B cell (primary cell): ENCODE measurements at places on chromosomes 7 and 10. TPM values are rescaled to one million over a fixed set of nuclear protein-coding genes. Genes with fewer than 3 reads are reported as not detected.

DNA sequence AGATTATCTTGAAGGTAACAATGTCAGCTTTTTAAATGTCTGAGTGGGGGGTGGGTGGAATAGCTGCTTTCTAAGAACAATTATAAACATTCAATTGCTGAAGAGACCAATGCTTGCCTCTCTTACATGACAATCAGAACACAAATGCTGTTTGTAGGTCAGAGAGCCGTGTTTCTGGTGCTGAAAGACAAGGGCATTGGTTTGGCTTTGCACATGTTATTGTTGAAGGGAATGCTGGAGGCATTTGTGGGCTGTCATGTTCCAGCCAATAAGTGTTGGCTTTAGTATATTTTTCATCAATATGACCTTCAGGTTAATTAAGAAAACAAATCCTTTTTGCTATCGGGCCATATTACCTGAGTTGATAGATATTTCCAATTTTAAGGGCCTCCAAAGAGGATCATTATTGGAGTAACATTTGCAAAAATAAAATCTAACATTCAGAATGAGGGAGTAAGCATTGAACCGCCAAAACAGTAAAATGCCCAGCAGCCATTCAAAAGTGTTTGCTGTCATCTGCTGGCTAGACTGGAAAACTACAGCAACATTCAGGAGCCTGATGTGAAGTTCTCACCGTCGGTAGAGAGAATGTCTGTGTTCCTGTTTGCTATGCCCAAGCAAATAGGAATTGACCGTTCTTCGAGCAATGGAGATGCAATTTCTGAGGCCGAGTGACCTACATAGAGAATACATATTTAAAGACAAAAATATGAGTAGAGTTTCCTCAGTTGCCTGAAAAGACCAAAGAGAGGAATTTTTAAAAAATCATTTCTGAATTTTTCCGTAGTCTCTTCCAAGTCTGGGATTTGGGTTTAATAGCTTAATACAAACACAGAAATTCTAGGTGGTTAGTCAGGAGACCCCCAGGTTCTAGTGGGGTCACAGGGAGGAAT, 118.9 kb downstream of the APBB1IP start:
- H3K27me3 ChIP-seq, result no peaks in the 10 kb centered on the region
- H3K4me1 ChIP-seq, result no peaks in the 10 kb centered on the region
- peaks cover 84% of the 10 kb centered on the region for H3K36me3 ChIP-seq
- DNase-seq, result peak; percentile 55

GRCh38 chr7:150715738-150716137, 675 bp upstream of the GIMAP1 start:
- DNase-seq, result no peak
- H3K36me3 ChIP-seq, result peaks cover 5% of the 10 kb centered on the region
- H3K27ac ChIP-seq, result peak overlapping the region; percentile 71
- H3K4me1 ChIP-seq, result peaks cover 18% of the 10 kb centered on the region

GRCh38 chr10:47094636-47095035, 183.4 kb downstream of the PTPN20 start:
- no peak for DNase-seq
- H3K27me3 ChIP-seq, result no peaks in the 10 kb centered on the region
- H3K4me1 ChIP-seq, result no peaks in the 10 kb centered on the region
- H3K27ac ChIP-seq, result no peak overlapping the region
- H3K4me3 ChIP-seq, result no peak overlapping the region

DNA sequence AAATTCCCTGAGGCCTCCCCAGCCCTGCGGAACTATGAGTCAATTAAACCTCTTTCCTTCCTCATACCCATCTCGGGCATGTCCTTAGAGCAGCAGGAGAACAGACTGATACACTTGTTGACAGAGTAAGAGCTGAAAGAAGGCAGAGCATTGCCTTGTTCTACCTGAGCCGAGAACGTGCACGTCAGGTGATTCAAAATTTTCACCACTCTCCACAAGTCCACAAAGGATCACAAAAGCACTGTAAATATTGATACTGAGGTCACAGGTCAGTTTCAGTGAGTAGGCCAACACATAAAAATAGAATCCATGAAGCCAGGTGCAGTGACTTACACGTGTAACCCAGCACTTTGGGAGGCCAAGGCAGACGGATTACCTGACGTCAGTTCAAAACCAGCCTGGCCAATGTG, 27.8 kb downstream of the DCLRE1C start:
- peak; percentile 12 for DNase-seq
- H3K4me3 ChIP-seq, result no peak overlapping the region
- H3K36me3 ChIP-seq, result peaks cover 19% of the 10 kb centered on the region

GRCh38 chr10:124911124-124912067, 30.5 kb upstream of the ZRANB1 start:
- peaks cover 2% of the 10 kb centered on the region for H3K27me3 ChIP-seq
- H3K36me3 ChIP-seq, result no peaks in the 10 kb centered on the region
- H3K27ac ChIP-seq, result no peak overlapping the region
- H3K4me3 ChIP-seq, result no peak overlapping the region
- peaks cover 5% of the 10 kb centered on the region for H3K4me1 ChIP-seq

DNA sequence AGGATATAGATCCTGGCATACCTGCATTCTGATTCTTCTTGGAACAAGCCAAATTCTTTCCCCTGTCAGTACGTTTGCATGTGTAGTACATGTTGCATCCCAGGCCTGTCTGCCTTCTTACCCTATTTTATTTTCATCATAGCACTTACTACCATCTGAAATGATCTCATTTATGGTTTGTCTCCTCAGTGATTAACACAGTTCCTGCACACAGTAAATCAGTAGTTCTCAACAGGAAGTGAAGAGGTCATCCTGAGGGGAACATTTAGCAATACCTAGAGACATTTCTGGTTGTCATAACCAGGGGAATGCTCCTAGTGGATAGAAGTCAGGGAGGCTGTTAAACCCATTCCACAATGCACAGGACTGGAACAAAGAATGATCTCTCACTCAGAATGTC, 38.2 kb upstream of the SLC26A4 start:
- DNase-seq, result no peak
- no peak overlapping the region for H3K4me3 ChIP-seq
- H3K4me1 ChIP-seq, result peaks cover 5% of the 10 kb centered on the region
- no peaks in the 10 kb centered on the region for H3K36me3 ChIP-seq

- H3K27me3 ChIP-seq, result no peaks in the 10 kb centered on the region
- no peaks in the 10 kb centered on the region for H3K4me1 ChIP-seq
- H3K27ac ChIP-seq, result no peak overlapping the region
- no peak overlapping the region for H3K4me3 ChIP-seq
- DNase-seq, result no peak
Measured at GRCh38 chr10:114869520-114869892, 47.9 kb downstream of the FHIP2A start.

- no peak overlapping the region for H3K4me3 ChIP-seq
- DNase-seq, result no peak
- H3K4me1 ChIP-seq, result peaks cover 53% of the 10 kb centered on the region
- H3K27ac ChIP-seq, result no peak overlapping the region
- no peaks in the 10 kb centered on the region for H3K36me3 ChIP-seq
Measured at GRCh38 chr7:2034291-2035201, 198.2 kb downstream of the MAD1L1 start.

DNA sequence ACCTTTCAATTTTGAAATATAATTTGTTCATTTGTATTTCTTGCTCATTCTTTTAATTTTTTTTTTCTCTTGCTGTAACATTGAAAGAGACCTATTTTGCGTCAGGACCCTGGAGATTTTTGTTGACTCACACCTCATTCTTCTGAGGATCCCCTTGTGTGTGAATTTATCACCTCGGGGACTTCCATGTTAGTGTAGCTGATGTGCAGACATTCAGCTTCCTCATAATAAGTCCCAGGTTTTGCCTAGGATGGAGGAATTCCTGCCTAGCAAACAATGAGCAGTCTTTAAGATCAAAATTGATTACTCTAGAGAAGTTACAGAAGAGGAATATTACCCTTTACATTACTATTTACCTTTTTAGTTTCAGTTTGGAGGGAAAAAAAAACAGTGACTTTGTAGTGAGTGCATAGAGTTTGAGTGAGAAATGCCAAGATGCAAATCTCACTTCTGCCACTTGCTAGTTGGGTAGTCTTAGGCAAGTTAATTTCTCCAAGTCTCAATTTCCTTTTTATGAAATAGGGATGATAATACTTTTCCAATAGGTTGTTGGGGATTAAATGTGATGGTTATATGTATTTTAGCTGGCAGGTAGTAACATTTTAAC, 14.3 kb downstream of the TES start:
- H3K27me3 ChIP-seq, result no peaks in the 10 kb centered on the region
- no peak overlapping the region for H3K4me3 ChIP-seq
- no peaks in the 10 kb centered on the region for H3K36me3 ChIP-seq
- H3K27ac ChIP-seq, result no peak overlapping the region

DNA sequence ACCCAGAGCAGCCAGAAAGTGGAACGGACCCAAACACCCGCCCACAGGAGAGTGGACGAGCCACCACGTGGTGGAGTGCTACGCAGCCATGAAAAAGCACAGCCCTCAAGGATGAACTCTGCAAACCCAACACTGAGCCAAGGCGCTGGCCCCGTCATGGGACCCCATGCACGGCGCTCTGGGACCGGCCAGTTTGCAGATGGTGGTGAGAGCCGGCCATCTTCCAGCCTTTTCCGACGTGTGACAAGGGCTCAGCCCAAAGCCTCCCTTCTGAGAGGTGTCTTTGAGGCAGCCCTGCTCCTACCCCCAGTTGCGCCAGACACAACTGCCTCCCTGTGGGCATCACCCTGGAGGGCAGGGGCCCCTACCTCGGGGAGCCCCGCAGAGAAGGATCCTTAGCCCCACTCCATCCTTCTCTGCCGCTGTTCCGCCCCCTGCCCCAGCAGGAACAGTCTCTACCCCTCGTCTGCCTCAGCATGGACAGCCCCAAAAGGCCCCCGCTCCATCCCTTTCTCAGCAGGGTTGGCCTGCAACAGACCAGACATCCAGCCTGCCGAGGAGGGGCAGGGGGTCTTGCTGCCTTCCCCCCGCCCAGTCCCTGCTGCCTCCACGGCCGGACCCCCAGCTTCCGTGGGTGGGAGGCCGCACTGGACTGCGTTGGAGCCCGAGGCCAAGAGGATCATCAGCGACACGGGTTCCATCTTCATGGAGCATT, 75.7 kb downstream of the MICALL2 start:
- peaks cover 14% of the 10 kb centered on the region for H3K27me3 ChIP-seq
- no peaks in the 10 kb centered on the region for H3K36me3 ChIP-seq
- H3K4me1 ChIP-seq, result no peaks in the 10 kb centered on the region
- no peak for DNase-seq
- H3K4me3 ChIP-seq, result no peak overlapping the region

DNA sequence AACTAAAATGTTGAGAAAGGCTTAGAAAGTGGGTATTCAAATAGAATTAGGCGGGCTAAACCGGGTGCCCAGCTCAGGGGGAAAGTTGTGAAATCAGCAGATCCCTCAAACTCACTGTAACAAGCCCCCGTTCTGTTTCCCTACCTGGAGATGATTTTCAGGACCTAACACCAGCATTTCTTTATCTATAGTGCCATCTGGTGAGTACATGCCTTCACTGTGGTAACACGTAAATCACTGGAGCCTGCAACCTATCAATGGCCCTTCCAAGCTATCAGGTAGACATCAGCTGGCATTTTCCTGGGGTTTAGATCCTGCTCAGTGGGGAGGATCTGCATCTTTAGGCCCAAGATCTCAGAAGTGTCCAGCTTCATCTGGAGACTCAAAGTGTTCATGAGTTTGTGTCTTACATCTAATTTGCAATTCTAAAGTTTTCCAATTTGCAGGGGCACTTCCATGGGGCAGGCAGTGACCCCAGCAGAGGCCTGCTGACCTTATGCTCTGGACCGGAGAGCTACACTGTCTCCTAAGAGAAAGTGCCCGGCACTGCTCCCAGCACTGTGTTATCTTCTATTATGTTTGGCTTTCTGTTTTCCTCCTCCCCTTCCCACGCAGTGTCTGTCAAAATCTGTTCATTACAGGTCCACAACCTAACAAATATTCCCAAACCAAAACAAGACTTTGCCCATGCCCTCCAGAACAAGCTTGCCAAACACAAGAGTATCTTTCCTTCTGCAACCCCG, 132.5 kb downstream of the LSM5 start:
- no peaks in the 10 kb centered on the region for H3K27me3 ChIP-seq
- H3K27ac ChIP-seq, result no peak overlapping the region
- H3K4me3 ChIP-seq, result no peak overlapping the region
- DNase-seq, result no peak
- no peaks in the 10 kb centered on the region for H3K4me1 ChIP-seq

DNA sequence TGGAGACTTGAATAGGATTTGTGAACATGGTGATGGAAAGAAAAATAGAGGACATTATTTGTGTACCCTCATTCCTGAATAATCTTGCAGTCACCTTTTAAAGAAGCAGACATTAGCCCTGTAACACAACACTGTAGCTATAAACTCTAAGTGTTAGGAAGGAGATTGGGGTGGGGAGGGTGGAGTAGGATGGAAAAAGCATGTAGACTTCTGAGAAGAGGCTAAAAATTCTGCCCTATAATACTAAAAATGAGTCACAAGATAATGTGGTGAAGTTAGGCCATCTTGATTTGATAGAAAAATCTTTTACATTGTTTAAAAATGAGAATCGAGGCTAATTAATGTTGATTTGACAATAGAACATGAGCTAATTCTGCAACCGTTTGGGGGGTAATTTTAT, 128.8 kb downstream of the LCOR start:
- no peak overlapping the region for H3K4me3 ChIP-seq
- H3K36me3 ChIP-seq, result peaks cover 5% of the 10 kb centered on the region
- DNase-seq, result no peak
- no peaks in the 10 kb centered on the region for H3K4me1 ChIP-seq

Gene CRPPA
- 0.87 and 1.2 TPM in 2 replicates for total RNA-seq

Gene TMEM140
- total RNA-seq, result 79.1 and 84.9 TPM in 2 replicates

Gene IGF2BP3
- 10.0 and 11.3 TPM in 2 replicates for total RNA-seq
